Subcutaneous preadipocyte (primary cell): ENCODE measurements at places on chromosomes 7 and 10. TPM values are rescaled to one million over a fixed set of nuclear protein-coding genes. Genes with fewer than 3 reads are reported as not detected.

The DNMBP gene
- 27.9 and 38.3 TPM in 2 replicates for total RNA-seq

The WNT2 gene
- total RNA-seq, result 0.39 and 0.73 TPM in 2 replicates

The NFE2L3 gene
- total RNA-seq, result 1.8 TPM in 1 of 2 replicates, not detected in the other

The FRMPD2 gene
- total RNA-seq, result under 0.01 TPM in 1 of 2 replicates, not detected in the other

The ATG9B gene
- total RNA-seq, result 0.20 and 0.37 TPM in 2 replicates

The SLC29A3 gene
- 2.7 and 2.9 TPM in 2 replicates for total RNA-seq

The PDE1C gene
- 0.39 and 0.73 TPM in 2 replicates for total RNA-seq

The SP8 gene
- not detected in 2 replicates for total RNA-seq

The PON1 gene
- not detected in 2 replicates for total RNA-seq

The DLG5 gene
- 25.0 and 34.0 TPM in 2 replicates for total RNA-seq

The RBP3 gene
- not detected in 2 replicates for total RNA-seq

The UPK3BL1 gene
- total RNA-seq, result 3.3 and 11.5 TPM in 2 replicates

The UTF1 gene
- total RNA-seq, result not detected in 2 replicates

The COPS6 gene
- 53.6 and 65.9 TPM in 2 replicates for total RNA-seq

The GPR158 gene
- 0.20 and 0.37 TPM in 2 replicates for total RNA-seq

The SLC26A3 gene
- total RNA-seq, result not detected in 2 replicates

The SUN3 gene
- not detected in 2 replicates for total RNA-seq

The FZD8 gene
- total RNA-seq, result 0.37 and 3.7 TPM in 2 replicates

The PARD3 gene
- 27.6 and 46.5 TPM in 2 replicates for total RNA-seq

The TUBAL3 gene
- total RNA-seq, result not detected in 2 replicates

The KIAA1549 gene
- total RNA-seq, result 0.37 and 1.2 TPM in 2 replicates

The GPR141 gene
- total RNA-seq, result not detected in 2 replicates

The SLC13A4 gene
- total RNA-seq, result 0.98 and 1.5 TPM in 2 replicates

The NPY gene
- total RNA-seq, result not detected in 2 replicates

The ACTR3C gene
- total RNA-seq, result 0.20 and 0.37 TPM in 2 replicates

The MRPL32 gene
- total RNA-seq, result 51.0 and 68.7 TPM in 2 replicates

The DMBT1 gene
- total RNA-seq, result under 0.01 TPM in 2 replicates

The GRM8 gene
- total RNA-seq, result not detected in 2 replicates

The TEX47 gene
- not detected in 2 replicates for total RNA-seq

The AKR1C8 gene
- not detected in 2 replicates for total RNA-seq

The ZP3 gene
- 1.4 and 1.8 TPM in 2 replicates for total RNA-seq

The ADIRF gene
- 35.2 and 51.1 TPM in 2 replicates for total RNA-seq

The AMPH gene
- total RNA-seq, result 4.3 and 11.4 TPM in 2 replicates

The FMC1 gene
- 6.8 and 13.2 TPM in 2 replicates for total RNA-seq

The ACTR1A gene
- 105 and 120 TPM in 2 replicates for total RNA-seq

The HHEX gene
- total RNA-seq, result 0.39 TPM in 1 of 2 replicates, not detected in the other

The JAKMIP3 gene
- total RNA-seq, result under 0.01 TPM in 2 replicates

The BEND7 gene
- total RNA-seq, result 1.4 and 1.5 TPM in 2 replicates

The GTF2IRD2 gene
- total RNA-seq, result 2.2 and 3.5 TPM in 2 replicates

The AGK gene
- total RNA-seq, result 32.3 and 35.0 TPM in 2 replicates

The VGF gene
- 0.39 TPM in 1 of 2 replicates, not detected in the other for total RNA-seq
